Activated CD4-positive, alpha-beta T cell treated with anti-CD3 and anti-CD28 coated beads for 36 hours (primary cell): ENCODE measurements at places on chromosomes 2 and 18. TPM values are rescaled to one million over a fixed set of nuclear protein-coding genes. Genes with fewer than 3 reads are reported as not detected.

The MALL gene
- total RNA-seq = 1.6 TPM

- no peak overlapping the region for H3K27ac ChIP-seq
- no peaks in the 10 kb centered on the region for H3K27me3 ChIP-seq
- H3K36me3 ChIP-seq = no peaks in the 10 kb centered on the region
- no peaks in the 10 kb centered on the region for H3K4me1 ChIP-seq
Measured at GRCh38 chr18:8167026-8167425, 442.2 kb upstream of the RAB12 start.

The FAP gene
- total RNA-seq = not detected

- H3K27ac ChIP-seq = peak overlapping the region; percentile 42
- peaks cover 67% of the 10 kb centered on the region for H3K36me3 ChIP-seq
- DNase-seq = no peak
- no peaks in the 10 kb centered on the region for H3K27me3 ChIP-seq
- H3K4me1 ChIP-seq = peaks cover 4% of the 10 kb centered on the region
Measured at GRCh38 chr2:37215250-37215649, 16.1 kb downstream of the CEBPZ start.

The EPB41L3 gene
- total RNA-seq = 10.4 TPM

DNA sequence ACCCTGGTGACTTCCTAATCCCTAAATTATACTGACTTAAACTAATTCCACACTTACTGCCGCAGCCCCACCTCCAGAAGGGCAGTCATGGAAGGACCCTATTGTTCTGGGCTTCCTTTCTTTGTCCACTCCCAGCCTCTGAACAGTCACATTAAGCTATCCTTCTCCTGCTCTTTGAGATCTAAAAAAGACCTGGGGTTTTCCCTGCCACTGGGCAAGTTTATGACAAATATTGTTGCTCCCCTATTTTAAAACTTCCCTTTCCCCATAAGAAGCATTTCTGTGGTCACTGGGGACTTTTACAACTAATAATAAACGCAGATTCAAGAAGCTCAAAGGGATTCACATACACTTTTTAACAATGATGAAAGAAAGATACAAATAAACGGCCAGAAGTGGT is 47.2 kb upstream of the XPO1 start:
- H3K4me1 ChIP-seq = peaks cover 4% of the 10 kb centered on the region
- no peaks in the 10 kb centered on the region for H3K27me3 ChIP-seq

The ALPG gene
- total RNA-seq = not detected

The CLEC4F gene
- total RNA-seq = not detected

- no peak for DNase-seq
- no peak overlapping the region for H3K27ac ChIP-seq
- no peaks in the 10 kb centered on the region for H3K36me3 ChIP-seq
- H3K4me3 ChIP-seq = no peak overlapping the region
Measured at GRCh38 chr2:227861011-227861410, 10.4 kb upstream of the DAW1 start.

DNA sequence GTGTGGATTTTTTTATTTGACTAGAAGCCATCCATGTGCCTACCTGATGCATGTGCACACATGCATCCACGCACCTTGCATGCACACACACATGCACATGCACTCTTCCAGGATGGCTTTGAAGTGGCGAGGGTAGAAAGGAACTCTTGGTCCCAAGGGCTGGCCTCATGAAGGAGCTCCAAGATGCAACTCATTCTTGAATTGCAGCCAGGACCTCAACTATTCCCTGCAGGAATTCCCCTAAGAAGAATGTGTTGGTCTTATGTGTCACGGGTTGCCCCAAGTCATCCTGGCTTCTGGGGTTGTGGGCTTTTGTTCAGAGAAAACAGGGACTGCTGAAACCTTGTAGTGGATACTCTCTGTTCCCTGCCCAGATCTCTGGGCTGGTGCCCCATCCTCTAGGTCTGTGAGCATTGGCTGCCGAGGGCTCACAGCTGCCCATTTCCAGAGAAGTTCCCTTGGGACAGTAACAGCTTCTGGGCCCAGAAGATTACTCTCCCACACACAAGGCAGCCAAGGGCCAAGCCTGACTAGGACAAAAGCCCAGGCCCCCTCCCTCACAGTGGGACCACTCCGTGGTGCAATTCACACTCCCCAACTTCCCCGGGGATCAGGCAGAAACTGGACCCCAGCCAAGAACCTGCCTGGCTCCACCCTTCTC is 137.6 kb downstream of the COPS8 start:
- H3K4me1 ChIP-seq = peaks cover 11% of the 10 kb centered on the region
- H3K27ac ChIP-seq = no peak overlapping the region
- H3K36me3 ChIP-seq = no peaks in the 10 kb centered on the region
- peaks cover 18% of the 10 kb centered on the region for H3K27me3 ChIP-seq

GRCh38 chr2:177547122-177547521 is 154.5 kb downstream of the AGPS start:
- no peaks in the 10 kb centered on the region for H3K27me3 ChIP-seq
- H3K27ac ChIP-seq = no peak overlapping the region
- no peaks in the 10 kb centered on the region for H3K4me1 ChIP-seq
- H3K4me3 ChIP-seq = no peak overlapping the region
- H3K36me3 ChIP-seq = peaks cover 8% of the 10 kb centered on the region

GRCh38 chr18:44893045-44893706 is 212.5 kb downstream of the SETBP1 start:
- H3K4me3 ChIP-seq = peak overlapping the region; percentile 24
- peaks cover 2% of the 10 kb centered on the region for H3K27me3 ChIP-seq
- H3K27ac ChIP-seq = peak overlapping the region; percentile 79

The CXCR1 gene
- total RNA-seq = not detected

GRCh38 chr2:166158546-166158945 is 30.7 kb upstream of the SCN1A start:
- no peaks in the 10 kb centered on the region for H3K4me1 ChIP-seq
- H3K27me3 ChIP-seq = peaks cover 10% of the 10 kb centered on the region
- no peaks in the 10 kb centered on the region for H3K36me3 ChIP-seq
- H3K4me3 ChIP-seq = no peak overlapping the region
- no peak overlapping the region for H3K27ac ChIP-seq

- no peak overlapping the region for H3K27ac ChIP-seq
- H3K4me3 ChIP-seq = no peak overlapping the region
- no peak for DNase-seq
- no peaks in the 10 kb centered on the region for H3K4me1 ChIP-seq
Measured at GRCh38 chr2:192035731-192036442, 158.8 kb downstream of the TMEFF2 start.

The COL4A3 gene
- total RNA-seq = not detected

- DNase-seq = no peak
- H3K36me3 ChIP-seq = peaks cover 2% of the 10 kb centered on the region
- no peak overlapping the region for H3K4me3 ChIP-seq
Measured at GRCh38 chr2:85998071-85998991, 107.4 kb downstream of the POLR1A start.

The RNU2-63P gene
- 8.5 TPM for total RNA-seq

The PROC gene
- total RNA-seq = not detected

GRCh38 chr2:146981921-146982320 is 862.9 kb upstream of the ACVR2A start:
- no peaks in the 10 kb centered on the region for H3K27me3 ChIP-seq
- no peak for DNase-seq
- H3K4me3 ChIP-seq = no peak overlapping the region
- no peak overlapping the region for H3K27ac ChIP-seq
- no peaks in the 10 kb centered on the region for H3K4me1 ChIP-seq
- no peaks in the 10 kb centered on the region for H3K36me3 ChIP-seq

DNA sequence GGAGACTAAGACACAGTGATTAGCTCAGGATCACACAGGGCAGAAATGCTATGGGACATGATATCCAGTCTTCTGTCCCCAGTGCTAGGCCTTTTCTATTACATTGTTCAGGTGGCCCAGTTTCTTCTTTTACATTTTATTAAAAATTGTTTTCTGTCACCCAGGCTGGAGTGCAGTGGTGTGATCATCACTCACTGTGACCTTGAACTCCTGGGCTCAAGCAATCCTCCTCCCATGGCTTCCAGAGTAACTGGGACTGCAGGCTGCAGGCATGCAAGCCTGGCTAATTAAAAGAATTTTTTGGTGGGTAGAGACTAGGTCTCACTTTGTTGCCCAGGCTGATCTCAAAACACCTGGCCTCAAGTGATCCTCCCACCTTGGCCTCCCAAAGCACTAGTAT is 15.4 kb downstream of the PDK1 start:
- no peak for DNase-seq
- H3K4me1 ChIP-seq = peaks cover 23% of the 10 kb centered on the region

DNA sequence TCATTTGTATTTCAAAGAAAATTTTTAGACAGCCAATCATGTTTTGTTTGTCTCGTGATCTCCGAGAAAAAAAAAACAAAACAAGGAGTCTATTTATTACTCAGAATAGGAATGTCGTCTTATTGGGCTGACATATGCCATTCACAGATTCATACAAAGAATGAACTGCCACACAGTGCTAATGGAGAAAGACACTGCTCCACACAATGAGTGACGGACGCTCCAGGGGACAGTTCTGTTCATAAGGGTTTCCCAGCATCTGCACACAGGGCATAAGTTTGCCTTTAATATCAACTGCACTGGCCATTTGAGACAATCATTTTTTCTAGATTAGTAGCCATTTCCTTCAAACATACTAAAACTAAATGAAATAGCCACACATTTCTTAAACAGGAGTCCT is 3.4 kb downstream of the SERTAD2 start:
- H3K27ac ChIP-seq = no peak overlapping the region
- no peak for DNase-seq
- H3K4me1 ChIP-seq = peaks cover 70% of the 10 kb centered on the region
- H3K4me3 ChIP-seq = no peak overlapping the region
- peaks cover 3% of the 10 kb centered on the region for H3K36me3 ChIP-seq
